ENCODE measurements at places on chromosomes 11 and 22.

GRCh38 chr22:37080838-37081237, 28.7 kb downstream of the TMPRSS6 start:
- DNase-seq: no peak

DNA sequence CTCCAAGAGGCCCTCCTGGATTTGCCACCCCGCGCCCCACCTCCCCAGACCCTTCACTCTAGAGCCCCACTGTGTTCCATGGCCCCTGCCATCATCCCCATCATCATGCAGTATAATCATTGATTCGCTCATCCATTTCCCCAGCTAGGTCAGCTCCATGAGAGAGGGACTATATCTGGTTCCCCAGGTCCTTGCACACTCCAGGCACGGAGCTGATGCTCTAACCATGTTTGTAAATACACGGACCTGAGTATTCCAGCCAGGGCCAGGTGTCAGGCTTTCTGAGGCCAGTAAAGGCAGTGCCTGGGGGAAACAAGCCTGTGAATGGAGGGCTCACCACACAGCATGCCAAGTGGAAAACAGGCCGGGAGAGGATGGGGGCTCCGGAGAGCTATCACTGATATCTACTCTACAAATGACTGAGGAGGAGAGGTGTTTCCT, 27.1 kb upstream of the OAF start:
- no peak for DNase-seq

DNA sequence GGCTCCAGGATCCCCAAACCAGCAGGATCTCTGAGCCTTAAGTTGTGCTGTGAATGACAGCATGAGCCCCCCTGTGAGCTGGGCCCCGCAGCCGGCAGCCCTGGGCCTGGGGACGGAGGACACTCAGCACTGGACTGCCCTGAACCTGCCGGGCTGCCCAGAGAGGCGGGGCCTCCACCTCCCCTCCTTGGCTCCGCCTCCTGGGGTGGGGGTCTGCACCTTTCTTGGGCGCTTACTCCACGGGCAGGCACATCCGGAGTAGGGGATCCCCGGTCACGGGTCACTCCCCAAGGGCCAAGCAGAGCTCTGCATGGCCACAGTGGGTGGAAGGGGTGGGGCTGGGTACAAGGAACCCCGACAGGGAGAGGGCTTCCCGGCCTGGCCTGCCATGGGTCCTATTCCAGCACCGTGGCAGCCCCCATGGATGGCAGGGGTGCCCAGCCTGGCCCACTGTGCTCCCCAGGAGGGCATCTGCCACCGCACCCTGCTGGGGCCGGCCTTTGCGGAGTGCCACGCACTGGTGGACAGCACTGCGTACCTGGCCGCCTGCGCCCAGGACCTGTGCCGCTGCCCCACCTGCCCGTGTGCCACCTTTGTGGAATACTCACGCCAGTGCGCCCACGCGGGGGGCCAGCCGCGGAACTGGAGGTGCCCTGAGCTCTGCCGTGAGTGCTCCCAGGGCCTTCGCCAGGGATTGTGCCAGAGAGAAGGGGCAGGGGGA, 5.4 kb downstream of the MUC5B start:
- DNase-seq: peak; percentile 20

DNA sequence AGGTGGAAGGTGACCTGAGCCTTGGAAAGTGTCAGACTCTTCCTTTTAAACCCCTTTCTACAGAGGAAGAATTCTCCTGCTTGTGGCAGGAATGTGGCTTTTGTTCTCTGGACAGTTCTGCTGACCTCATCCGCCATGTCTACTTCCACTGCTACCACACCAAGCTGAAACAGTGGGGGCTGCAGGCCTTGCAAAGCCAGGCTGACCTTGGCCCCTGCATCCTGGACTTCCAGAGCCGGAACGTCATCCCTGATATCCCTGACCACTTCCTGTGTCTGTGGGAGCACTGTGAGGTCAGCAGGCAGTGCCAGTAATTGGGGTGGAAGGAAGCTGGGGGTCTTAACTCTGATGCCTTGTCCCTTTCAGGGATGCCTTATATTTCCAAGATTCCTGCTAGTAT, 9.3 kb downstream of the HINFP start:
- no peak for DNase-seq

GRCh38 chr11:42996421-42997307, 315.1 kb upstream of the API5 start:
- DNase-seq: peak; percentile 49

- no peak for DNase-seq
Measured at GRCh38 chr11:94909371-94909820, 64.0 kb downstream of the CWC15 start.

DNA sequence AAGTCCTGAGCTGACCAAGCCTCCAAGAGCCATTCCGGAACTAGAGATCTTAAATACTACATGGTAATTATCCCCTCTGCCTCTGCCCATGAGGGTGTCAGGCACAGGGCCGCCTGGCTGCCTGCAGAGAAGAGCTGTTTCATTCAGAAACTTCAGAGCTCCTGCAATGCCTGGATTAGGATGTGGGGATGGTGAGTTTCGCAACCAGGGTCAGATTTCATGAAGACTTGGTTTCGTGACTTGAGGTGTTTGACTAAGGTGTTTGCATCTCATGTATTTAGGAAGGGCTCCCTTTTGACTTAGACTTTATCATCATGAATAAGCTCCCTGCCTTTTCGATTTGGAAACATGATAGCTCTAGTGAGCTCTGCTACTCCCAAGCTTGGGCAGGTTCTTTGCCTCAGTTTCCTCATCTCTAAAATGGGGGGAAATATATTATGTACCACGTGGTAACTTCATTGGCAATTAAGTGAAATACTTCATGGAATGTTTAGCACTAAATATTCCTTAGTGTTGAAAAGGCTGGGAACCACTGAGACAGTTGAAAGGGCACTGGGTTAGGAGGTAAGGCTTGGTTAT, 9.1 kb downstream of the TIMP3 start:
- no peak for DNase-seq

Data from Right ventricle myocardium superior (tissue), 1 donor.